ENCODE measurements at places on chromosomes 11 and 22. TPM values are rescaled to one million over a fixed set of nuclear protein-coding genes. Genes with fewer than 3 reads are reported as not detected.

Gene OR51B2
- polyA plus RNA-seq = not detected

Gene PLAAT5
- not detected for polyA plus RNA-seq

Gene KRTAP5-2
- not detected for polyA plus RNA-seq

Gene RAB36
- not detected for polyA plus RNA-seq

Gene PRRG4
- 5.1 TPM for polyA plus RNA-seq

Gene CCDC188
- polyA plus RNA-seq = 1.2 TPM

GRCh38 chr22:33921525-33922348 lies 1.5 kb upstream of the LARGE1 start:
- H3K27me3 ChIP-seq = no peaks in the 10 kb centered on the region
- H3K4me3 ChIP-seq = peak overlapping the region; percentile 52
- no peaks in the 10 kb centered on the region for H3K4me1 ChIP-seq
- peak; percentile 58 for DNase-seq
- no peaks in the 10 kb centered on the region for H3K36me3 ChIP-seq
- no peak overlapping the region for H3K27ac ChIP-seq

GRCh38 chr22:49838771-49839717 lies 11.4 kb upstream of the BRD1 start:
- DNase-seq = peak; percentile 66
- no peak overlapping the region for H3K4me3 ChIP-seq
- no peaks in the 10 kb centered on the region for H3K36me3 ChIP-seq
- no peaks in the 10 kb centered on the region for H3K27me3 ChIP-seq

- H3K27me3 ChIP-seq = peaks cover 5% of the 10 kb centered on the region
- no peaks in the 10 kb centered on the region for H3K36me3 ChIP-seq
- H3K4me3 ChIP-seq = no peak overlapping the region
- DNase-seq = no peak
These were observed 22.0 kb downstream of the OVOL1 start for GRCh38 chr11:65808744-65809341.

GRCh38 chr11:94134651-94135512 lies 6.2 kb downstream of the PANX1 start:
- no peak overlapping the region for H3K4me3 ChIP-seq
- no peak for DNase-seq
- no peaks in the 10 kb centered on the region for H3K36me3 ChIP-seq
- H3K27ac ChIP-seq = no peak overlapping the region
- H3K27me3 ChIP-seq = no peaks in the 10 kb centered on the region

DNA sequence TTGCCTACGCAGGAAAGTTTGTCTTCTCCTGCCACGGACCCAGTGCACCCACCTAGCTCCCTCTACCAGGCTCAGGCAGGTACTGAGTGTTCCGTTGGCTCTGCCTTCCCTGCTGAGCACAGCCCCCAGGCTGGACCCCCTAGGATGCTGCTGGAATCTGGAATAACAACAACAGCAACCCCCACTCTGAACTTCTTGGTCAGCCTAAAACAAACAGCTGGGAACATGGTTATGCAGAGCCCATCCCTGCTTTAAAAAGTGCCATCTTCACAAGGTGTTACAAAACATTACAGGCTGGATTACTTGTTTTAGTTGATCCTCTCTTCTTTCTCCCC lies 1.8 kb downstream of the OPCML start:
- peaks cover 53% of the 10 kb centered on the region for H3K27me3 ChIP-seq
- DNase-seq = no peak
- no peaks in the 10 kb centered on the region for H3K4me1 ChIP-seq
- no peak overlapping the region for H3K4me3 ChIP-seq
- H3K27ac ChIP-seq = no peak overlapping the region
- no peaks in the 10 kb centered on the region for H3K36me3 ChIP-seq

DNA sequence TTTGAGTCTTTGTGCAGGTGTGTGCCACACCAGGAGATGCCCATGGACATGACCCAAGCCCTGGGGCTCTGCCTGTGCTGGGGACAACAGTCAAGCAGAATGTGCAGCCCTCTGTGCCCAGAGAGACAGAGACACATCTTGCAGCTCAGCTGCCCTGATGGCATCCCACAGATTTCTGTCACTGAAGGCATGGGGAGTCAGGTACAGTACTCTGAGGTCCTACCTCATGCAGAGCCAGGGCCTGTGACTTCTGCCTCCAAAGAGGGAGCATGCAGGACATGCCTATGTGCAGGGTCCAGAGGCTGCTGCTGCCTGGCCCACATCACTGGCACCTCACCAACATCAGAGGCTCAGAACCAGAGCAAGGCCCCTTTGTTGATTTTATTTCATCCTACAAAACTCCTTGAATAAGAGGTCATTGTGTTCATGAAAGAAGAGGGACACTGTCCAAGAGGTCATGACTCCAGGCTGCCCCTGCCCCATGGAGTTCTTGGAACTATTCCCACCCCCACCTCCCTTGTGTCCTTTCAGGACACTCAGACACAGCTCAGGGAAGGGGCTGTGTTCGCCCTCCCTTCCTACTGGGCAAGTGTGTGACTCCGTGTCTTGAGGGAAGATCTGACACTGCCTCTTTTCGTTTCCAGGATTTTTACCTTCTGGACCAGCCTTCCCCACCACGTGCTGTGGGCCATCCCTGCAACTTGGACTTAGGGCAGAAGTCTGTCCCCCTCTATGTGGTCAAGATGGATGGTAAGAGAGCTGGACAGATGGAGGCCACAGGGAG lies 62.3 kb downstream of the BTG4 start:
- peaks cover 5% of the 10 kb centered on the region for H3K27me3 ChIP-seq
- H3K4me3 ChIP-seq = no peak overlapping the region
- DNase-seq = no peak
- no peaks in the 10 kb centered on the region for H3K4me1 ChIP-seq

DNA sequence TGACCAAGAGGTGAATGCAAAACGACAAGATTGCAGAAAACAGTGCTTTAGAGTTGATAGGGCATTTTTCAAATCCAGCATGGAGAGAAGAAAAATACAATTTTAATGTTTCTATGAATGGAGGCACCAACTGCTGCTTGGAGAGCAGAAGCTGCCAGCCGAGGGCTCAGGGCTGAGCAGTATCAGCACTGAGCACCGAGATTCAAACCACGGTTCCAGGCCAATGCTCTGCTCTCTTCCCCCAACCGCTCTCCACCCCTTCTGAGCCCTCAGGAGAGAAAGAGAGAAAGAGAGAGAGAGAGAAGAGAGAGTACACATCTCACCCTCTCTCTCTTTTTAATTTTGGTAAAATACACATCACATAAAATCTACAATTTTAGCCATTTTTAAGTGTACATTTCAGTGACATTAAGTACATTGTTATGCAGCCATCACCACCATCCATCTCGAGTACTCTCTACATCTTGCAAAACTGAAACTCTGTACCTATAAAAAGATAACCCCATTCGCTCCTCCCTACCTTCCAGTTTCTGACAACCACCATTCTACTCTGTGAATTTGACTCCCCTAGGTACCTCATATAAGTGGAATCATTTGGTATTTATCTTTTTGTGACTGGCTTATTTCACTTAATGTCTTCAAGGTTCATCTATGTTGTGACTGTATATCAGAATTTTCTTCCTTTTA lies 333.3 kb downstream of the MIAT start:
- no peaks in the 10 kb centered on the region for H3K4me1 ChIP-seq
- DNase-seq = no peak
- H3K36me3 ChIP-seq = no peaks in the 10 kb centered on the region

DNA sequence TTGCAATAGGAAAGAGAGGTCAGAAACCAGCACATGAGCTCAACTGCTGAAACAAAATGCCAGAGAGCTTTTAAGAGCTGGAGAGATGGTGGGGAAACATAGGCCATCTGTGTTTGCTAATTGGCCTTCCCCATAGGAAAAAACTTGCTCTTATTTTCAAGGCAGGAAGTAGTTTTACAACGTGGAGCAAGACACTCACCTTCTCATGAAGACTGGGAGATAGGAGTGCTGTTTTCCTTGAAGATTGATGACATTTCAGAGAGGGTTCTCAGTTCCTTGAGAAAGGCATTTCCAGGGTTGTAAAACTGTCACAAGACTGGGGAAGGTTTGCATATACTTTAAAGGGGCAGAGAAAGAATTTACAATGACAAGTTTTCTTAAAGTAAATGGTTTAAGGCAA lies 586.3 kb upstream of the RAG2 start:
- no peaks in the 10 kb centered on the region for H3K4me1 ChIP-seq
- no peaks in the 10 kb centered on the region for H3K27me3 ChIP-seq
- H3K27ac ChIP-seq = no peak overlapping the region
- H3K4me3 ChIP-seq = no peak overlapping the region
- no peaks in the 10 kb centered on the region for H3K36me3 ChIP-seq
- no peak for DNase-seq

DNA sequence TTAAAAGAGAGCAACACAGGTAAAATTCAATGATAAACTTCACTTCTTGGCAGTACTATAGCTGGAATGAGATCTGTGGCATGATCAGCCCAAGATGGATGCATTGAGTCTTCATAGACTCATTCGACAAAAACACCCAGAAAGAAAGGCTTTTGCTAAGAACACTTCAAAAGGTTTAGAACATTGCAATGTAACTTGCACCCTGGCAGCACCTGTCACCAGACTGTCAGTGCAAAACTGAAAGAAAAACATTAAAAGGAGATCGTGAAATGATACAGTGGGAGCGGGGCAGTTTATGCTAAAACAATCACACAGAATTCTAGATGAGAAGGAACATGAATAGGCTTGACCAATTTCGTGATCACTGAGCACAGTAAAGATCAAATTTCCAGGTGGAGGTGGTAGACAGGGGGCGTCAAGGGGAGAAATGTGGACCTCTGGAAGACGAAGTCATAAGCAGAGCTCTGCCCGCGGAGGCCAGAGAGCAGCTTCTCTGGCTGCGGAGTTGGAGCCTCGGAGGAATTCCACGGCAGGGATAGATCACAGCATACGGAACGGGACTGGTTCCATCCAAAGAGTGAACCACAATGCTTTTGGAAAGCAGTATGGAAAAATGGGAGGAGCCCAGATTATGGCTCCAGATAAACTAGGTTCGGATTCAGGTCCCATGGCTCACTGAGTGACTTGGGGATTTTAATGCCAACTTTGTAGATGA lies 11.9 kb downstream of the VSIG10L2 start:
- H3K27ac ChIP-seq = no peak overlapping the region
- H3K4me3 ChIP-seq = no peak overlapping the region
- H3K4me1 ChIP-seq = no peaks in the 10 kb centered on the region

- no peak overlapping the region for H3K27ac ChIP-seq
- H3K36me3 ChIP-seq = no peaks in the 10 kb centered on the region
- DNase-seq = no peak
- H3K27me3 ChIP-seq = no peaks in the 10 kb centered on the region
- H3K4me1 ChIP-seq = no peaks in the 10 kb centered on the region
These were observed 72.3 kb upstream of the SEPTIN5 start for GRCh38 chr22:19641983-19642451.

GRCh38 chr11:11786771-11787170 lies 55.0 kb upstream of the USP47 start:
- no peak for DNase-seq
- H3K36me3 ChIP-seq = no peaks in the 10 kb centered on the region
- H3K27me3 ChIP-seq = no peaks in the 10 kb centered on the region
- no peaks in the 10 kb centered on the region for H3K4me1 ChIP-seq
- no peak overlapping the region for H3K4me3 ChIP-seq

DNA sequence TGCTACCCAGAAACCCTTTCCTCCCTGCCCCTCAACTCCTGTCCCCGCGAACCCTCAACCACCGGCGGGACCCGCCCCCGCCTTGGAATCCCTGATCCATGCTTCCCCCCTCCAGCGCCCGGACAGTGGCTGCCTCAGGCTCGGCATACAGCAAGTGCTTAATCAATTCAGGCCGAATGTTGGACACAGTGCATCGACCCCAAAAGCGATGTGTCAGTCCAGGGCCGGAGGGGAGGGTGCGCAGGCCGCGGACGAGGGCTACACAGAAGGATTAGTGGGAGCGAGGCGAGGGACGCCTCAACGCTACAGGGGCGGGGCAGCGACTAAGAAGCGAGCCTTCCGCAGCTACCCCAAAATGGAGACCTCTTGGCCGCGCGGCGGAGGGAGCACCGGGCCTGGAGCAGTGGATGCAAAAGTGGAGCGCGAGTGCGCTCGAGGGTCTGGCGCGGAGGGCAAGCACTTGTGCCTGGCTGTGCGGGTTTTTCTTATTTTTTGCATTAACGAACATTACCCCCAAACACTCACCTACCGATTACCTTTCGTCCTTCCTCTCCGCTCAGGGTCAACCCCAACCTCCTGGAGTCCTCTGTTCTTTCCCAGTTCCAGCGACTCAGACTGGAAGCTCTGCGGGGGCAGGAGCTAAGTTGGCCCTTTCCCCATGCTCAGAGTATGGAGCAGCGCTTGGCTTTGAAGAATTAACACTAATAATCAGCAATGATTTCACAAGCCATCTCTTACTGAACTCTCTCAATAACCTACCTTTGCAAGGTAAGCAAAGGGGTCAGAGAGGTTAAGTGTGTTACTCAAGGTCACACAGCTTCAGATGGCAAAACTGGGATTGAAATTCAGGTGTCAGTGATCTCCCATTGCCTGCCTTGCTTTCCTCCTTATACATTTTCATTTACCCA lies 30.0 kb upstream of the WNT11 start:
- DNase-seq = peak; percentile 10
- H3K36me3 ChIP-seq = no peaks in the 10 kb centered on the region

DNA sequence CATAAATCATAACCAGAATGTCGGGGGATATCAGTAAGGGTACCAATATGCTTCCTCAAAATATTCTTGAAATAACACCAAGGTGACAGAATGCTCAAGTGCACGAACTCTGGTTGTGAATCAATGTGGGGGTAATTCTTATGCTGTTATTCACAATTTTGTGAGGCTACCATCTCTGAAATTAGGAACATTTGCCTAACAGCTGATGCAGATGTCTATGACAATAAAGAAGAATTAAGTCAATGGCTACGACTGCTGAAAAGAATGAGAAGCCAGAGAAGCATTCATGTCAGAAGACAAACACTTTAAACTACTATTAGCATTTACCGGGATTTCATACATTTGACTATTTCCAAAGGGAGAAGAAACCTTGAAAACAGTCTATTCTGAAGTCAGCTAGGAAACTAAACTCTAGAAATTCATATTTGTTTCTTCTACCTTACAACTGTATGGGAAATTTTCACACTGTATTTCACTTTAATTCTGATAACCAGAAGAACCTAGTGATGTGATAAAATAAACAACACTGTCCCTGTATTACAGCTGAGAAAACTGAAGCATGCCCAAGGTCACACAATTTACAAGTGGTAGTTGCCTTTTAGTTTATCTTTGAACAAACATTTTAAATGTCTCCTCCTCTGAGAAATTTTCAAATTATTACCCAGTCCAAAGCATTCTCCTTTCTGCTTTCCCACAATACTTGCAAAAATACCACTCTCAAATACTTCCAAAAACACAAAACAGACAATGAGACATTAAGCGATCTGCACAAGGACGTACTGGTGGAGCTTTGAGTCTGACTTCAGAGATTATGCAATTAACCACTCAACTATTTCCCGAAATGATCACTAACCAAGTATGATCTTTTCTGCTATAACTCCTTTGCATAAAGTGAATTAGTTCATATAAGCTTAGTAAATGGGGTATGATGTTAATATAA lies 18.0 kb upstream of the ARHGAP32 start:
- H3K36me3 ChIP-seq = no peaks in the 10 kb centered on the region
- no peak overlapping the region for H3K4me3 ChIP-seq
- H3K27ac ChIP-seq = no peak overlapping the region
- H3K4me1 ChIP-seq = peaks cover 2% of the 10 kb centered on the region

Data from small intestine (tissue), 16 donors.